GM12878 (cell line): ENCODE measurements at places on chromosomes 4 and X. TPM values are rescaled to one million over a fixed set of nuclear protein-coding genes. Genes with fewer than 3 reads are reported as not detected.

Gene FAM9B
- total RNA-seq: not detected in 2 replicates

Gene SMAD1
- 13.5 and 13.8 TPM in 2 replicates for total RNA-seq

Gene COL4A5
- total RNA-seq: 0.45 and 0.51 TPM in 2 replicates

GRCh38 chrX:143854006-143854405 lies 29.9 kb upstream of the UBE2NL start:
- DNase-seq: no peak

- DNase-seq: peak; percentile 45
These were observed 70.9 kb downstream of the INTS12 start for GRCh38 chr4:105637408-105638176.

GRCh38 chr4:183960046-183960420 lies 54.9 kb downstream of the STOX2 start:
- DNase-seq: no peak

DNA sequence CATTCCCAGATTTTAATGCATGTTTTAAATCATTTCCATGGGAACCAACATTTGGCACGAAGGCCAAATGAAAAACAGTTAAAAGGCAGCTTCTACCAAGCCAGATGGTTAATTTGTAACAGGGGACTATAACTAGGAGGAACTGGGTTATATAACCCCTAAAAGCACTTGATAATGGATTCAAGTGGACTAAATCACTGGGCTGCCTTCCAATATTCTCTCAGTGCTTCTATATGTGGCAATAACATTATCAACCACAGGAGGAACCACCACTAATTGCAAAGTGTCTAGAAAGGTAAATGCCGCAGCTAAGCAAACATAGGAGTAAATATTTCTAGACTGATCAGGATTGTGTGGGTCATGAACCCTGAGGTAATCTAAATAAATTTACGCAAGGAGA lies 391.5 kb downstream of the UBE2NL start:
- no peak for DNase-seq

GRCh38 chrX:129653971-129654651 lies 645 bp downstream of the APLN start:
- no peak for DNase-seq

DNA sequence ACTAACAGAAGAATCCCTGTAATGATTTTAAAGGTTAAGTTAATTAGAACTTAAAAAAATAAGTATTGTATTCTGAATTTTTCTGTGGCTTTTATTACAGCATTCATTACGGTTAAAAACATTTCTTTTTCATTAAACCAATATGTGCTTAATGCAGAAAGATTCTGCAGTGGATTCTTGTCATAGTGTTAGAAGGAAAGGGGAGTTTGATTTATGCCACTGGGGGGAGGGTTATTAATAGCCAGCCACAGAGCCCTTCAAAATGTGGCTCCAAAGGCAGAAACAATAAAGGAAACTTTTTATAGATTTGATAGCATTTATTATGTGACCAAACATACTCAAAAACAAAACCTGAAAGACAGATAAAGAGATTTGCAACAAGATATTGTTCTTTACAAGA lies 9.1 kb downstream of the SMAD1 start:
- DNase-seq: no peak

GRCh38 chr4:169622566-169622965 lies 2.2 kb downstream of the CLCN3 start:
- DNase-seq: no peak

DNA sequence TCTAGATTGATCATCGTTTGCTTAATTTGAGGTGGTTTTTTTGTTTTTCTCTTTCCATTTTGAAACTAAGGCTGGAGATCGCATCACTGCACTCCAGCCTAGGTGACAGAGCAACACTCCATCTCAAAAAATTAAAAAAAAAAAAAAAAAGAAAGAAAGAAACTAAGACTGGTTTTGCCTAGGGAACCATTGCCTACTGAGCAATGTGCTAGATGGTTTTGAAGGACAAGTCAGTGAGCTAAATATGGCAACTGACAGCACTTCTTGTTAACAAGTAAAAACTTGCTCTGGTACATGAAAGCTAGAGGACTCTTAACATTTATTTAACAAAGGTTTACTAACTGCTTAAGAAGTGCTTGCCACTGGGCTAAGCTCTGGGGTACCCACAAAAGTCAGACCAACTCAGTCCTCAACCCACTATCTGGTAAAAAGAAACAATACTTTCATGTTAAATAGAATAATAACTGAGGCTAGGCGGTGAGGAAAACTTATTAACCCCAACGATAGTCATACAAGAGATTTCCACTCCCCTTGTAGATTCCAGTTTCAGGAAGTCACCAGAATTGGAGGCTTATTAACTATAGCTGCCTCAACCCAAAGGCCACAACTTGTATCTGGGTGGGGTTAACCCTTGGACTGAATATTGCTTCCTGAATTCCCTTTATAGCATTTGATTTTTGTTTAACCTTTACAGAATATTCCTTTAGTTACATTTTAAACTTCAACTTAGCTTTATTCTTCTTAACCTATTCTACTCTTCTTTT lies 111.6 kb downstream of the FRYL start:
- DNase-seq: no peak

DNA sequence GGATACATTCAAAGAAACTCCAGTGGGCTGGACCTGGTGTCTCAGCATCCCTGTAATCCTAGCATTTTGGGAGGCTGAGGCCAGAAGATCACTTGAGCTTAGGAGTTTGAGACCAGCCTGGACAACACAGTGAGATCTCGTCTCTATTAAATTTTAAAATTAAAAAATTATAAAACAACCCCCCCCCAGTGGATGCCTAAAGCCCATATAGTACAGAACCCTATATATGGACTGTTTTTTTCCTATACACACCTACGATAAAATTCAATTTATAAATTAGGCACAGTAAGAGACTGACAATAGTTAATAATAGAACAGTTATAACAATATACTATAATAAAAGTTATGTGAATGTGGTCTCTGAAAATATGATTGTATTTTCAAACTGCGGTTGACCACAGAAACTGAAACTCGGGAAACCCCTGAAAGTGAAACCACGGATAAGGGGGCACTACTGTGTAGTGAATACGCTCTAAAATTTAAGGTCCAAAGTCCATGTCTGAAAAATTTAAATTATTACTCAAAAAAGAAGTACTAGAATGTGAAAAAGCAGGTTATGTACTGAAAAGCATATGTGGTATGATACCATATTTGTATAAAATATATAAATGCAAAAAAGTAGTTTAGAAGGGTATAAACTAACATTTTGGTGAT lies 2.0 kb downstream of the SMIM14 start:
- no peak for DNase-seq

DNA sequence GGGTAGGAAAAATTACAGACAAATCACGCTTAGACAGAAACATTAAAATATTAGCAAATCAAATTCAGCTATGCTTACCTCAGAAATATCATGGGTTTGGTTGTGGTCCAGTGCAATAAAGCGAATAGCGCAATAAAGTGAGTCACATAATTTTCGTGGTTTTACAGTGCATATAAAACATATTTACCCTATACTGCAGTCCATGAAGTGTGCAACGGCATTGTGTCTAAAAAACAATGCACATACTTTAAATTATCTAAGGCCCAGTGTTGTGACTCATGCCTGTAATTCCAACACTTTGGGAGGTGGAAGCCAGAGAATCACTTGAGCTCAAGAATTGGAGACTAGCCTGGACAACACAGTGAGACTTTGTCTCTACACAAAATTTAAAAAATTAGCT lies 195.7 kb upstream of the IL1RAPL1 start:
- no peak for DNase-seq

DNA sequence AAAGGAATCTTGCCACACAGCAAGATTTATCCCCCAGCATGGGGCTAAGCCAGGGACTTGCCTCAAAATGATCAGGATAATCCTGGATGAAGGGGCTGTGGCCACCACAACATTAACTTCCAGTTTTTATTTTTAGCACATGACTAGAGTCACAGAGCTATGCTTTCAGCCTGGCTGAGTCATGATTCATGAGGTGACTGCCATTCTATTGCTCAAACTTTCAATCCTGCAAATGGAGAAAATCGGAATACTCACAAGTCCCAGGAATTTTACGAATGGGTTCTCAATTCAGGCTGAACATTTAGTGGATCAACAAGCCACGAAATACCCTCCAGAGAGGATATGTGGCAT lies 70.7 kb upstream of the HPGD start:
- DNase-seq: no peak
